Stimulated activated CD8-positive, alpha-beta memory T cell treated with anti-CD3 and anti-CD28 coated beads, Interleukin-7, amount 100 ng/mL, for 4 hours (primary cell): ENCODE measurements at places on chromosomes 2 and 18.
A peak's percentile ranks its signal among the peaks of the same experiment; 100 is the strongest.

DNA sequence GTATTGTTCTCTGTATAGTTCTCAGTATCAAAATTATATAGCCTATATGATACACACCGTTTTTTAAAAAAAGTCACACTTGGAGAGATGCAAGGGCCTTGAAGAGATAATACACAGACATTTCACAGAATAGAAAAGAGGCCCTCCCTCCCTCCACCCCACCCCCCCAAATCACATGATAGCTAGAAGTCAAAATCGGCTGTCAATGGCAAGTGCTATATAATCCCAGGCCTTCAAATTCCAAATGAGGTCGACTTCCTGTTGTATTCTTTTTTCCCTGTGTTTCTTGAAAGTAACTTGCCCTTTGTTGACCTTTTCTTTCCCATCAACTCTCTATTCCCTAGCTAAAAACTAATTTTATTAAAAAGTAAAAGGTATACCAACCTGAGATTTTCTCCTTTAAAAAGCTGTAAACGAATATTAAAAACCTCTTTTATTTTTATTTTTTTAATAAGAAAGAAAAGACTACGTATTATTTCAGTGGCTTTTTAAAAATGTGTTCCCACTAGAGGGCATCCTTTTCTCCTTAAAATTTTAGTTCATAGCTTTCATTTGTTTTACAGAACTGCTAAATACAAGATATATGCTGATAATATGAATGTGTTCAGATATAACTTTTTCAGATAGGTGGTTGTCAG lies 46.6 kb downstream of the KCMF1 start:
- no peak for DNase-seq

DNA sequence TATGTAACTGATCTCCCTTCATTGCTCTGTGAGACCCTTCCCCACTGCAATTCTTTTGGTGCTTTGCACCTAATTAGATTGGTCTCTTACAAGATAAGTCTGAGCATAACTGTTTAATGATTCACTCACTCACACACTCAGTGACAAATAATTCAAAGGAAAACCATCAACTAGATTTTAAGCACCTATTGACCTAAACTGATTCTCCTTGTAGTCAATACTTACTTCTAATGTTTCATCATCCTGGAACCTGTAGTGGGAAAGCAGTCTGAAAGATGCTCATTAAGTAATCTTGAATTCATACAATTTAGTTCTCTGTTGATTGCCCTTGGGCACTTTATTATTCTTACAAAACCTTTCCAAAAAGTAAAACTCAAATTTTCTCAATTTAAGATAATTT lies 74.3 kb upstream of the COL5A2 start:
- DNase-seq, result no peak

DNA sequence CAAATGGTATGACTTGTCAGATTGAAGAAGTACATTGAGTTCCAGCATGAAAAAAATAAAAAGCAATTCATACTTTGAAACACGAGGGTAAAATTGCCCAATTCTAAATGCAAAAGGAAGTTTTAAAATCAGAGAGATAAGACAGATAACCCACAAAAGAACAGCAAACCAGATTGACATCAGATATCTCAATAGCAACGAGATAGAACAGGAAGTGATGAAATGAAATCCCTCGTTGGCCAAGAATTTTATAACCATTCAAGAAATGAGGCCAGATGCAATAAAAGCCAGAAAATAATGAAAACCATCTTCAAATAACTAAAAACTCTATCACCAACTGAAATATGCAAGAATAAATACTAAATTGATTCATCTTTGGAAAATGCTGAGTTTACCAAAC lies 172.8 kb downstream of the CD226 start:
- no peak for DNase-seq

DNA sequence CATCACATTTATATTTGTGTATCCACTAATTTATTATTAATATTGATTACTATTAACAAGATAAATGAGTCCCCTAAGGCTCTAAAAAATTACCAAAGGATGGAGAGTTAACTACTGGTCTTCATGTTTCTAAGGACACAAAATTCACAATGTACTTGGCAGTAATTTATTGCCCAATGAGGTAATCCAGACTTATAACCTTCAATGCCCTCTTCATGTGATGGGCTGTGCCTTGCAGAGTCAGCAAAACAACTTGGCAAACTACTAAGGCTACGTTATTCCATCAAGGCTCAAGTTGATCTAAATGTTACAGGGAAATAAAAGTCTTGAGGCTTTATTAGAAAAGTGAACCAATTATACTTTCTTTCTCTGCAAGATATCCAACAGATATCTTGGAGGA lies 804.9 kb upstream of the NXPH2 start:
- no peak for DNase-seq

DNA sequence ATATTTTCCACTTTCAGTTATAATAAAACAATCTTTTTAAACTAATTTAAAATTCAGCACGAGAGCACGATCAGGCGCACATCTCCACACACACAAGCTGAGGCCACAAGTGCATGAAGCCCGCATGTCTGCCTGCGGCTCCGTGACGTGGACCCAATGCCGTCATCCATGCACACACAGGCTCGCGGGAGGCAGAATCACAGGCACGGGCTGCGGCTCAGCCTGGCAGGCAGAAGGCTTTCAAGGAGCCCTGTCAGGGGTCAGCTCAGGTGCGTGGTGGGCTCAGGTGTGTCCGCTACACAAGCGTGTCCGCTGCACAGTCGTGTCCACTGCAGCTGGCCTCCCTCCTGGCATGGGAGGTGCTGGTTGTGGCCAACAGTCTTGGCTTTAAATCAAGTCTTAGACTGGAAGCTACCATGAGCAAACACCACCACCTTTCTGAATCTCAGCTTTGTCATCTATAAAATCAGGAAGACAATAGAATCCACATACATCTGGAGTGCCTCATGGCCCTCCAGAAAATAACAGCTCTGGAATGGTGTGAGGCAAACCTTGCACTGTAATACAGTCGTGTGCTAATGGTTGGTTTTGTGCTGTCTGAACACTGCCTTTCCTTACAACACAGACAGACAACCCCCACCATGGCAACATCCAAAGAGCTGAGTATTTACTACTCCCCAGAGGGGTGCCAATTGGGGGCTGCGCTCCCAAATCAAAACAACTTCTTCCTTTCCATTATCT lies 210.1 kb downstream of the NDUFA10 start:
- DNase-seq, result no peak

DNA sequence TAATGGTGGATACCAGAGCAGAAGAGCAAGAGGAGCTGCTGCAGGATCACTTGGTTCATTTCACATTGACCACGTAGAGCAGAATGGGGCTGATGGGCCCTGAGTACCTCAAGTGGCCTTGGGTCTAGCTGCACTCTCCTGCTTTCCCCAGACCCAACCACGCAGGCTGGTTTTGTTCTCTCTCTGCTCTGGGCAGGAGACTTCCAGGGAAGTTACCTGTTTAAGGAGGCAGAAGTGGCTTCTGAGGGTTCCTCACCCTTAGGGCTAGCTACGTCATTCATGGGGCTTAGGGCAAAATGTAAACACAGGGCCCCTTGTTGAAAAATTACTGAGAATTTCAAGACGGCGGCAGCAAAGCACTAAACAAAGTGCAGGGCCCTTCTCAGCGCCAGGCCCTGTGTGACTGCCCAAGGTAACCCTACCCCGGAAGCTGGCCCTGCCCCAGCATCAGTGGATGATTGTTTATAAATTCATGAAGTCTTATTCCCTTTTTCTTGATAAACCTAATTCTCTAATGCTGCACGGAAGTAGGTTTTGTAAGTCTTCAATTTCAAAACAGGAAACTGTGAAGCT lies 75.9 kb downstream of the TMEM182 start:
- no peak for DNase-seq

- DNase-seq, result no peak
Measured at GRCh38 chr2:230665263-230665691, 47.4 kb upstream of the CAB39 start.

DNA sequence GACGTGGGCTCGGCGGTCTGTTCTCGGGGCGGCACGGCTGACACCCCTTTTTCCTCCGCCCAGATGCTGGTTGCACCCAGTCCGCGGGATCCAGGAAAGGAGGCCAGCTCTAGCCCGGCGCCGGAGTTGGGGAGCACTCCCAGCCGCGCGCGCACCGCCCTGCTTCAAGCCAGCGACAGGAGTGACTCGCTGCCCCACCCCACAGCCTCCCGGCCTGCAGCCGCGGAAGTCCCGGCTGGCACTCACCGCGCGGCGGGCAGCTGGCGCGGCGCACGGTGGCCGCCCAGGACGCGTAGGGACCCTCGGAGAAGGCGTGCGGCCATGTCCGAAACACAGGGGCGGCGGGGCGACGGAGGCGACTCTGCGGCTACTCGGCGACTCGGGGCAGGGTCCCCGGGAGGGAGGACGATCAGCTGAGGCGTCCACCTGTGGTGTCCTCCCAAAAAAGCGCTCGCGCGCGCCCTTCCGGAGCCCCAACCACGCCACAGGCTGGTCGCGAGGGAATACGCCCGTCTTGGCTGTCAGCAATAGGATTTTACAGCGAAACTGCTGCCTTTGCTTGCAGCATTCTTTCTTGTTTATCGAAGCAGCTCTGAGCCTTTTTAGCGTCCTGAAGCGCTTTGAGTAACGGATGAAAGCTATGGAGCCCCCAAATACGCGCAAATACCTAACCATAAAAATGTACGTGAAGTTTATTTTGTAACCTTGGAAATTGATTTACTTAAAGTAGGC lies at the start of gene ACADL:
Gene ACADL (minus strand): TSS at position 507 of the 732 bp plus-strand sequence. CDS start 184 bp downstream, at position 323.
- DNase-seq, result no peak

DNA sequence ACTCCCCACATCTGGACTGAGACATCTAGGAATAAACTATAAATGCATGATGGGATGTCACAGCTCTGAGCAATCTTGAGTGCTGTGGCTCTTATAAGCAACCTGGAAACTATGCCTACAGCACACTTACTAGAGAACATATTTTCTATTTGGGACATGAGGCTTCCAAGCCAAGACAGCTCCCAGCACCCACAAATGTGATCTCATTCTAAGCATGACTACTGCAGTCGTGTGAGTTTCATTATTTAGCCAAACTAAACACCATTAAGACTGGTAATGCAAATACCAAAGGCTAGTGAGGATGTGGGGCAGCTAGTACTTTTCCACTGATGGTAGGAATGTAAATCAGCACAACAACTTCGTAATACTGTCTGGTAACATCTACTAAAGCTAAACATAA lies 72.5 kb downstream of the RTTN start:
- no peak for DNase-seq

DNA sequence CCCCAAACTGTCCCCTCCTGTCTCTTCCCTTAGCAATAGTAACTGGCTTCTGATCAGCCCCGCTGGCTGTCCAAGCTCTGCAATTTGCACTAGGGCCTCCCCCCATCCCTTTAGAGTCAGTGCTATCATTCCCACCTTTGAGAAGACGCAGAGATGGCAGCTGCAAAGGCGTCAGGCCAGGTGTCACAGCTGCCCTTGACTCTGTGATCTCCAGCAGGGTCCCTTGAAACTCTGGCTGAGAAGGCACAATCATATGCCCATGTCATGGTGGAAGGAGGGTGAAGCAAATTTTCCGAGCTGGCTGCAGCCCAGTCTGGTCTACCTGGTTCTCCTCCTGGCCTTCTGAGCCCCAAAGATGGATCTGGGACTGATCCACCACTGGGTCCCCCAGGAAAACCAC lies 49.2 kb upstream of the TEX51 start:
- no peak for DNase-seq

- DNase-seq, result no peak
Measured at GRCh38 chr18:75553021-75553420, 125.5 kb upstream of the SMIM21 start.

DNA sequence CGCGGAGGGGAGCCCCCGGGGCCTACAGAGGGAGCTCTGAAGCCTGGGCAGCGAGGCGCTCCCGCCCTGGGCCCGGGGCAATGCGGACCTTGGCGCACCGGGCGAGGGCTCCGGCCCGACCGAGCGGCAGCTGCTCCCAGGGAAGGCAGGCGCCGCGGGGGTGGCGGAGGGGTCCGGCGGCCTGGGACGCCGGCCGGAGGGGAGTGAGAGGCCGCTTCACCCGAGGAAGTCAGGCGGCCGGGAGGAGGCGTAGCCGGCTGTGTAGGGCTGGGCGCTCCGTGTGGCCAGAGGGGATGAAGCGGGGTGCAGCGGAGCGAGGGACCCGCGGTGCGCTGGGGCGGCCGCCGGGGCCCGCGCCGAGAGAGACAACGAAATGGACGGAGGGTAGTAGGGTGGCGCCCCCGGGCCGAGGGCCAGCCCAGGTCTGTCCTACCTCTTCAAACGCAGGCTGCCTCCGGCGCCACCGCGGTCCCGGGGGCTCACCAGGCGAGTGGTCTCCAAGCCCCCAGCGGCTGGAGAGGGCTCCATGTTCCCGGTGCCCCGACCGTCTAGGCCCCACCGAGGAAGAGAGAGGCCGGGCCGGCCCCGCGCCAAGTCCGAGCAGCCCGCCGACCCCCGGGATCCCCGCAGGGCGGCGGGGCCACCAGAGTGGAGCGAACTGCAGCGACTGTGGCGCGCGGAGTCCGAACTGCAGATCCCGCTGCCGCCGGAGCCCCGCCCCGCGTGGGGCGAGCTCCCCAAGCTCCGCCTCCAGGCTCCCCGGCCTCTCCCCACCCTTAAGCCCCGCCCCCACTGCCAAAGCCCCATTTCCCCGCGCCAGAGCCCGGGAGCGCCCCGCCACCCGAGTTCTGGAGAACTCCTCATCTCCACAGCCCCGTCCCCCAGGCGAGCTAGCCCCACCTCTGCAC lies at the start of gene SLC30A3:
Gene SLC30A3 (minus strand): TSS at position 669 of the 908 bp plus-strand sequence. CDS start 141 bp downstream, at position 528.
- peak; percentile 66 for DNase-seq

- no peak for DNase-seq
Measured at GRCh38 chr2:58730764-58731487, 489.8 kb upstream of the FANCL start.

DNA sequence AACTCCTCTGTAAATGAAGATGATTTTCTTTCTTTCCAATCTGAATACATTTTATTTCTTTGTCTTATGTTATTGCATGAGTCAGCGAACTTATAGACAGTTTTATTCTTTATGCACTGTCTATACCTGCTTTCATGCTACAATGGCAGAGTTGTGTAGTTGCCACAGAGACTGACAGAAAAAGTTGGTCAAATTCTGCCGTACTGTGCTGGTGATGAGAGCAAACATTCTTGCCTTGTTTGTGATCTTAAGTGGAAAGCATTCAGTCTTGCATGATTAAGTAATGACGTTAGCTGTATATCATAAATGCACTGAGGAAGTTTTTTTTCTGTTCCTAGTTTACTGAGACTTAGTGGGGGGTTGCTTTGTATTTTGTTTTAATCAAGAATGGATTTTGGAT lies 32.9 kb downstream of the ZC3H15 start:
- no peak for DNase-seq

DNA sequence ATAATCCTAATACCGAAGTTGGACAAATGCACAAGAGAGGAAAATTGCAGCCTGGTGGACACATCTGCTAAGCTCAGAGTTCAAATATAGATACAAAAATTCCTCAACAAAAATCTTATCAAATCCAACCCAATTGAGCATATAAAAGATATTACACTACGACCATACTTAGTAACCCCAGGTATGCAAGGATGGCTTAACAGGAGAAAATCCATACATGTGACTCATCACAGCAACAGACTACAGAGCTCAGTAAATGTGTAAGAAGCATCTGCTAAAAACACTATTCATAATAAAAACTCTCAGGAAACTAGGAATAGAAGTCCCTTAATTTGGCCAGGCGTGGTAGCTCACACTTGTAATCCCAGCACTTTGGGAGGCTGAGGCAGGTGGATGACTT lies 28.3 kb downstream of the HS6ST1 start:
- no peak for DNase-seq

GRCh38 chr18:47931718-47932103 lies 1.3 kb upstream of the SMAD2 start:
- no peak for DNase-seq

GRCh38 chr2:18047213-18047611 lies 168.7 kb downstream of the KCNS3 start:
- DNase-seq, result no peak

- DNase-seq, result no peak
Measured at GRCh38 chr2:238924032-238924431, 76.1 kb downstream of the TWIST2 start.
